Ascending aorta (tissue), 2 donors: ENCODE measurements at places on chromosomes 13 and 19.

DNA sequence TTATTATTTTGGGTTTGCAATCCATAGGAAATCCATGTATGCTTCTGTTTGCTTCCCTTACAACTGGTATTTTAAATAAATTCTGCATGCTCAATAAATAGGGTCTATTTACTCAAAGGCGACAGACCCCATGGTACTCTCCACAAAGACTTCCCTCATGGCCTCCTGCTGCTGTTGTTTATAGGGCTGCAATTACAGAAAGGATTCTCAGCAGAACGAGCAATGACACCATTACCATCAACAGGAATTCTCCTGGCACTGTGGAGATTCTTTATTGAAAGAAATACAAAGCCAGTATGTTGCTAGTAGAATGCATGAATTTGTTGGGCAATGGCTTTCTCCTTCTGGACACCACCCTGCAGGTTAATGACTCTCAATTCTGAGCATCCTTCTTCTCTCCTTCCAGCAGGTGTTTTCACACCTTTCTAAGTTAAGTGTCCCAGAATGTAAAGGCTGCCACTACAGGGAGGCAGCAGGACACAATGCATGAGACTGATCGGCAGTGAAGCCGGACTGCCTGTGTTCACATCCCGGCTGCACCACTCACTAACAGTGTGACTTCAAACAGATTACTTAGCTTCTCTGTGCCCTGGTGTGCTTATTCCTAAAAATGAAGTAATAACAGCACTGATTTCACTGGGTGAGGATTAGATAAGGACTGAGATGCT is 360.2 kb downstream of the DNAJC15 start:
- no peak for DNase-seq

- DNase-seq: no peak
These were observed 507.9 kb downstream of the UQCRFS1 start for GRCh38 chr19:28705008-28705407.

DNA sequence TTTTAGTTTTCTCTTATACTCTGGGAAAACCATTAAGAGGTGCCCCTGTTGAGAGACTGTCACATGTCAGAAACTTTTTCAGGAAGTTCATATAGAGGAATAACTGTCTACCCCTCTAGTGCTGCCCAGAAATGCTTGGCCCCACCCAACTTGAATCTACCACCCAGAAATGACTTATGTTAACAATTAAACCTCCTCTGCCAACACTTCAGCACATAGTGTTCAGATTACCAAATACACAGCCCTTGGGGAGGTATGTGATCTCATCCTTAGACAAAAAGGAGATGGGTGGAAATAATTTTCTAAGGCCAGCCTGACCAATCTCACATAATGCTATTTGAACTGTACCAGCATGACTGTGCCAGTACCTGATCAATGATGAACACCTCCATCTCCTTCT is 35.6 kb downstream of the CCDC169 start:
- no peak for DNase-seq

GRCh38 chr19:35978832-35979365 is 16.1 kb upstream of the SDHAF1 start:
- DNase-seq: no peak

DNA sequence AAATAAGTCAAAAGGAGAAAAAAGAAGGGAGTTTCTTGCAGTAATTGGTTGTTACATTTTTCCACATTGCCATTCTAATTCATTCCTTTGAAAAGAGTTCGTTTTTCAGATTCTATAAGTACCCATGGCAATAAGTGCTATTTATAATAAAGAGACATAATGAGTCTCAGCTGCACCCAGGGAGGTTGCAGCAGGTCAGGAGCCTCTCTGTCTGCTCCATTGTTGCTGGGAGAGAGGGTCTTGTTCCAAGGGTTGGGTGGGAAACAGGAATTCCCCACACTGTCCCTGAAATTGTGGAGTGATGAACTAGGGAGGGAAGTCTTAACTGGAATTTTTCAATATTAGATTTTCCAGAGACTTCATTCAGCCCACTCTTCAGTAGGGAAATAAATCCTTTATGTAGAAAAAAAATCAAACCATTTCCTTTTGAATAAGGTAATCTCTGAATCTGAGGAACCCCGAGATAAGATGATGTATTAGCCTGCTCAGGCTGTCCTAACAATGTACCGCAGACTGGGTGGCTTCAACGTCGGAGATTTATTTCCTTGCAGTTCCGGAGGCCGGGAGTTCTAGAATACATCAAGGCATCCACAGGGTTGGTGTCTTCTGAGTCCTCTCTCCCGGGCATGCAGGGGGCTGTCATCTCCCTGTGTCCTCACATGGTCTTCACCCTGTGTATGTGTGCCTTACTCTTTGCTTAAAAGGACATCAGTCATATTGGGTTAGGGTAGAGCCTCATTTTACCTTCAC is 342.7 kb upstream of the TMTC4 start:
- no peak for DNase-seq

DNA sequence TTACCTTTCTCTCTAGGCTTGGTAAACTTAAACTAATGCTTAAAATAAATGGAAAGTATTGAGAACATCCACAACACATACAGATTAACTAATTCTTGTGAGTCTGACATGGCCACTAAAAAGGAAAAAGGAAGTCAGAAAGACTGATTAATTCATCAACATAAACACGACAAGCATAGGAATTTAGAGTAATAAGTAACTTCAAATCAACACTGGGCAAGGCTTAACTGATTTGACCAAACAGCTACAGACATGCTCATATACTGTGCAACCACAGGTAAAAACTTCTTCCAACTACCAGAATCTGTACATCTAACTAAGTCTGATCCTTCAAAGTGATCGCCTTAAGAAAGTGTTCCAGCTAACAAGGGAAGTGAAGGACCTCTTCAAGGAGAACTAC is 20.5 kb downstream of the UGGT2 start:
- DNase-seq: no peak

- no peak for DNase-seq
These were observed at the start of gene COMP for GRCh38 chr19:18790566-18791314. TSS of gene COMP (minus strand) at chr19:18791305. CDS start at chr19:18791269, 36 bp downstream.

DNA sequence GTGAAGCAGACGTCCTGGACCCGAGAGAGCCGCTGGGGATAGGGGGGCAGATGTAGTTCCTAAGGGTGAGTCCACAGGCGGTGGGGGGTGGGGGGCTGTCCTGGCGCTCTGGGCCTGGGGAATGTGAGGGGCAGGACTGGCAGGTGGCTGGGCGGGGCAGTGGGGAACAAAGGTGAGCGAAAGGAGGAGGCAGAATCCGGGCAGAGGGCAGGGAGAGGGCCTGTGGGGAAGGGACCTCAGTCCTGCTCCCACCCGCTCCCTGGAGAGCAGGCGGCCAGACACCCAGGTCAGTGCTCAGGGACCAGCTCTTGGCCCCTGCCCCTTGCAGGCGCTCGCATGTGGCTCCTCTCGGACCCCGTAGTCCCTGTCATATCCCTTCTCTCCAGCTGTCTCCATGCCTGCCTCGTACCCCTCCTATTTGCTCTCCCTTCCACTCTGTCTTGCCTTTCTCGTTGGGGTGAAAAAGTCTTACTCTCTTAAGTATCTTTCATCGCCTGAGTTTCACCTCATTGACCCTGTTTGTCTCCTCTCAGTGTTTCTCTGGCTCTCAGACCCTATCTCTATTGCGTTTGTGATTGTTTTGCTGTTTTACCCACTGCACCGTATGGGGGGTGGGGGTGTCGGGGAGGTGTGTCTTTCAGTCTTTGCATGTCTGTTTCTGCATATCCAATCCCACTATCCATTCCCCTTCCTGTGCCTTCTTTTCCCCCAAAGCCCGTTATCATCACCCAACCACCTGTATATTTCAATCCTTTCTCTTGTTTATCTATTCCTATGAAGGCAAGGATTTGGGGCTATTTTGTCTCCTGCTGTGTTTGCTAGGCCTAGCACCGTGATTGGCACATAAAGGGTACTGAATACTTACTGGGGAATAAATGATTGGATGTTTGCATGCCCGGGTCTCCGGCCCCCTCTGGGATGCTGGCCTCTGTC is 5.8 kb downstream of the SPHK2 start:
- no peak for DNase-seq

DNA sequence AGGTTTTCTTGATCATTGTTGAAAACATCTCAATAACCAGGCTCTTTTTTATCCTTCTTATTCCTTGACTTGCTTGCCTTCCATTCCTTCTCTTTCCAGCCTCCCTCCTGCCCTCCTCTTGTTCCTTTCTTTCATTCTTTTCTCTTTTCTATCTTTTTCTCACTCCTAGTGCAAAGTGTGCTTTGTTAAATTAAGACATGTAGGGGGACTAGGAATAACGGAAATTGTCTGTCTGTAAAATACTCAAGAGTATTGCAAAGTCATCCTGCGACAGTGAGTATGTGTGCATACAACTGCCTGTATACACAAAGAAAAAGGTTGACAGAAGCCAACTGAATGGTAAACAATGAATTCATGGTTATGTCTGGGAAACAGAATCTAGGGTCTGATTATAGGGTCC is 70.1 kb downstream of the LRRC63 start:
- DNase-seq: no peak
